ENCODE measurements at places on chromosomes 2 and 18.
A peak's percentile ranks its signal among the peaks of the same experiment; 100 is the strongest.

- DNase-seq = peak; percentile 12
These were observed 68.3 kb downstream of the TNS1 start for GRCh38 chr2:217934321-217935131.

DNA sequence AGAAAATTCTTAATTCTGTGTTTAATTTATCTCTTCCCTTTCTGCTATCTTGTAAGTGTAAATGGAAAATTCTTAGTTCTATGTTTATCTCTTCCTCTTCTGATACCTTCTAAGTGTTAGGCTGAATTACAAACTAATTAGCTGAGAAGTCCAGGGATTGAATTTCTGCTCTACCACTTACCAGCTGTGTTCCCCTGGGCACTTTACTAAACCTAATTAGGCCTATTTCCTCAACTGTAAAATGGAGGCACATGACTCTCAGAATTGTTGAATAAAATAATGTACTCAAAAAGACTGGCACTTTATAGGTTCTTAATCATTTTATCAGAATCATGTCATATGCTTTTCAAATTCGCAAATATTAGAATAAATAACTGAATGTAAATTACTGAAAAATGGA, 146.3 kb downstream of the MAP2 start:
- no peak for DNase-seq

- DNase-seq = no peak
These were observed 27.1 kb upstream of the PIEZO2 start for GRCh38 chr18:11176481-11176881.

- DNase-seq = no peak
These were observed 84.5 kb downstream of the TMEM18 start for GRCh38 chr2:592737-593136.

- DNase-seq = no peak
These were observed 43.6 kb upstream of the TCF7L1 start for GRCh38 chr2:85089585-85089984.

- DNase-seq = no peak
These were observed 15.8 kb upstream of the ANKRD12 start for GRCh38 chr18:9120796-9121195.

DNA sequence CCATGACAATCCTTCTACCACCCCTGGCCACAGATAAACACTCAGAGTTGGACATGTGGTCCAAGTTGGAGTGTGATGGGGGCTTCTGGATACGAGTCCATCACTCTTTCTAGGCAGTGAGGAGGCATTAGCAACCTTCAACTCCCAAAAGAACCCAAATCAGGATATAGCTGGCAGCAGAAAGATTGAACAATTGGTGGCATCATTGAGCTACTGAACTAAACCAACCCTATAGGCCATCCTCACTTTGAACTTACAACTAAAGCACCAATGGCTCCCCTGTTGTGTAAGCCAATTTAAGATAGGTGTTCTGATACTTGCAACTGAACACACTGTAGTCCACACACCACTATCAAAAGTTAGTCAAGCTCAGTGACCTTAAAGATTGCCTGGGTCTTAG, 24.0 kb upstream of the MARCO start:
- DNase-seq = no peak

DNA sequence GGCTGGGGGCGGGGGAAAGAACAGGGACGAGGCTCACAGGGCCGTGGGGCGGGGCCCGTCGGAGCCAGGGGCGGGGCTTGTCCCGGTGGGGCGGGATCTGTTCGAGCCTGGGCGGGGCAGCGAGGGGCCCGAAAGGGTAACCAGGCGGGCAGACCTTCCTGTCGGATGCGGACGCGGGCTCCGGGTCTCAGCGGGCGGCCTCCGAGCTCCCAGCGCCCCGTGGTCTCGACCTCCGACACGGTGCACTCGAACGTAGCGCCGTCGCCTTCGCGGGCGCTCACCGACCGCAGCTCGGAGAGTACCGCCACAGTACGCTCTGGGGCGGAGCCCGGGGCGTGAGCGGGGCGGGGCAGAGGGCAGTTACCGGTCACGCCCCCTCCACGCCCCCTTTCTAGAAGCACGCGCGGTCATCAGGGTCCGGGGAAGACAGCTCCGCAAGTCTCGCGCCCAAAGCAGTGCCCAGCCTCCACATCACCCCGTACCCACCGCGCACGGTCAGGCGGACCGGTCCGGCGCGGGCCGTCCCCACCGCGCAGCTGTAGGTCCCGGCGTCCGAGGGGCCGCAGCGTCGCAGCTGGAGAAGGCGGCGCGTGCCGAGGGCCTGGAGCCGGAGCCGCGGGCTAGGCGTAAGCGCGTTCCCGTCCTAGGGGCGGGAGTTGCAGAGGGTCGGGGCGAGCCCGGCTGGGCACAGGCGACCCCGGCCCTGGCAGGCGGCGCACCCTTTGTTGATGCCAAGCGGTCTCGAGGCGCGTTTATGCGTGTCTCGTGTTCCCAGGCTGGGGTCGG, 8.7 kb downstream of the TMEM198 start:
- peak; percentile 77 for DNase-seq

GRCh38 chr2:214135966-214136365, 274.9 kb upstream of the VWC2L start:
- no peak for DNase-seq

GRCh38 chr18:54423831-54424230, 66.1 kb downstream of the C18orf54 start:
- DNase-seq = no peak

DNA sequence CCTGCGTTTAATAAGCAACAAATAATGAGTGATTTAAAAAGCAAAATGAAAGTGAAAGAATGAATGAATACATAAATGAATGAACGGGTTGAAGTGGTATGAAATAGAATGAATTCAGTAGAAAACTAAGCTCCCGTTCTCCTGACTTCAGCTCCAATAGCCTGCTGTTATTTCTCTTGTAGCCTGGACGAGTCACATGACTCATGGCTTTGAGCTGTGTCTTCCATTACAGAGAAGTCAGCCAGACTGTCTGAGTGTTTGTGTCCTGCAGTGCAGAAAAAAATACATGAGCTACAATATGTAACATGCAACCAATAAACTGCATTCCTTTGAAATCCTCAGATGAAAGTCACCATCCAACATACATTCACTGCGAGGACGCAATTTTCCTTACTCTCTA, 21.2 kb downstream of the SCG2 start:
- no peak for DNase-seq

DNA sequence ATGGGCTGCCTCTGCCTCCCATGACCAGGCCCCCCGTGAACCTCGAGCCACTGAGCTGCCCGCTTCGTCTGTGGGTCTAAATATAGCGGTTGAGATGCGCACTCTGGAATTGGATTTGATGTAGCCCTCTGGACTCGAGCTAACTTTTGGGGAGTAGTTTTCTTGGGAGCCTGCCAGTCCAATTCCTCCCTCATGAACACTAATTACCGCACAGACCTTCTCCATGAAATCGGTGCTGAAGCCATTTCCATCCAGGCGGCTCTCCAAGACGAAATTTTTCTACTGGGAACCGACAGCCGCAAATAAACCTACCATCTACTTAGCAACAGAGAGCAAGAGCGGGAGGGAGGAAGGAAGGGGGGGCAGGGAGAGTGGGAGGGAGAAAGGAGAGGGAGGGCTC, 63.6 kb downstream of the CELF4 start:
- no peak for DNase-seq

- no peak for DNase-seq
These were observed 47.8 kb upstream of the CAVIN2 start for GRCh38 chr2:191894681-191895147.

GRCh38 chr2:159193791-159194190, 92.7 kb downstream of the WDSUB1 start:
- no peak for DNase-seq

- no peak for DNase-seq
These were observed 36.1 kb downstream of the MROH2A start for GRCh38 chr2:233814056-233814835.

GRCh38 chr2:112995346-112995920, 9.8 kb upstream of the IL36A start:
- no peak for DNase-seq

- no peak for DNase-seq
These were observed 33.6 kb upstream of the CD28 start for GRCh38 chr2:203672856-203673255.

- DNase-seq = no peak
These were observed 53.7 kb downstream of the SGPP2 start for GRCh38 chr2:222477962-222478608.

- DNase-seq = no peak
These were observed 915.4 kb downstream of the TSN start for GRCh38 chr2:122670897-122671296.

GRCh38 chr2:210536973-210537650, 19.3 kb upstream of the CPS1 start:
- no peak for DNase-seq

- DNase-seq = no peak
These were observed 118.9 kb downstream of the RDH14 start for GRCh38 chr2:18441583-18441982.

GRCh38 chr2:36403675-36404230, 48.2 kb downstream of the CRIM1 start:
- DNase-seq = peak; percentile 10

GRCh38 chr2:194698012-194698411, 959.0 kb upstream of the SLC39A10 start:
- DNase-seq = no peak

- no peak for DNase-seq
These were observed 640 bp downstream of the SPTBN1 start for GRCh38 chr2:54456612-54457322.

- DNase-seq = no peak
These were observed 119.3 kb downstream of the MRO start for GRCh38 chr18:50700245-50701165.

GRCh38 chr2:227460070-227460485, 11.9 kb upstream of the AGFG1 start:
- peak; percentile 87 for DNase-seq

- DNase-seq = no peak
These were observed 189.1 kb downstream of the NBAS start for GRCh38 chr2:15372019-15372418.

- no peak for DNase-seq
These were observed 4.8 kb upstream of the ARHGAP15 start for GRCh38 chr2:143124445-143124844.

DNA sequence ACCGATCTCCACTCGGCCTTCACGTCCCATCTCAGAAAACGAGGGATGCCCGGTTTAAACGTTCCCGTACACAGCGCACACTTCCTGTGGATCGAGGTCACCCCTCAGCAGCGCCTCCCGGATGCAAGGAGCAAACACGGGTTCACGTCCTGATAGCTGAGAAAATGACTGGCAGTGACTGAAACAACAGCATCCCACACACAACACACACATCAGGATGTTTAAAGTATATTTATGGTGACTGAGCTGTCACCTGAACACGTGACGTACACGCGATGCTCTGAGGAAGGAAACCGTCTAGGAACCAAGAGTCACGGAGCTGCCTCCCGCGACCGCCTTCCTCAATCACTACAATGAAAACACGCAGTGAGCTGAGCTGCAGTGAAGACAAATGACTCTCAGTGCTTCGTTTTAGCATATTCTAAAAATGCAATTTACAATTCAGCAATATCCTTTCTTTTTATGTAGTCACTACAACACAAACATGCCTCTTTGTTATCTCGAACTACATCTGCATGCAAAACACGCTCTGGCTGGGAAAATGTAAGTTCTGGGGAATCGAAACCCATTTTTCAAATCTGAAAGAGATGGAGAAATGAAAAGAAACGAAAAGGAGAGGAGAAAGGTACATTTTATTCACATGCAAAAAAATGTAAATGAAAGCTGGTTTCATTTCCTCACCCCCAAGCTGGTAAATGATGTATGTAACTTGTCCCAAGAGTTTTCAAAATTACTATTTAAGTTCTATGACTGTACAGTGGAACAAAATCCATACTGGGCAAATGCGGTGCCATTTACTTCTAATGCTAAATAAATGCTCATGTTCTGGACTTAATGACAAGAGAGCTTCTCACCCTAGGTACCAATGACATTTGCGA, 19.8 kb downstream of the HDAC4 start:
- DNase-seq = peak; percentile 82

- DNase-seq = peak; percentile 77
These were observed 30.9 kb downstream of the LONRF2 start for GRCh38 chr2:100291152-100291970.
